ENCODE measurements at places on chromosomes 4 and X.

- no peak for DNase-seq
Observed at GRCh38 chrX:134443020-134443419, 16.9 kb upstream of the HPRT1 start.

DNA sequence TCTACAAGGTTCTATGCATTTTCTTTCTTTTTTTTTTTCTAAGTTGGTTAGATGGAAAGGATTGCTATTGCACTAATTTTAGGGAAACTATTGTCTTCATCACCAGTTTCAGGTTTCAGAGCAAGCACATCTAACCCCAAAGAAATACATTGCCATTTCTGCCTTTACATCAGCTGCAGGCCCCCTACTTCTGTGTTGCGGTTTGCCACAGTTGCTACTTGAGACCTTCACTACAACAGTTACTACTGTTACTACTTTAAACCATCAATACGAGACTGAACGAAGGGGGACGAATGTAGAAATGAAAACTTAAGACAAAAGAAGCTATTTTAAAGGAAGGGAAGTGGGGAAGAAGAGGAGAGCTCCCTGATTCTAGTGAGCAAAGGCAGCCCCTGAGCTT, 256.7 kb upstream of the LCORL start:
- no peak for DNase-seq

GRCh38 chr4:48688953-48689352, 91.1 kb downstream of the FRYL start:
- no peak for DNase-seq

DNA sequence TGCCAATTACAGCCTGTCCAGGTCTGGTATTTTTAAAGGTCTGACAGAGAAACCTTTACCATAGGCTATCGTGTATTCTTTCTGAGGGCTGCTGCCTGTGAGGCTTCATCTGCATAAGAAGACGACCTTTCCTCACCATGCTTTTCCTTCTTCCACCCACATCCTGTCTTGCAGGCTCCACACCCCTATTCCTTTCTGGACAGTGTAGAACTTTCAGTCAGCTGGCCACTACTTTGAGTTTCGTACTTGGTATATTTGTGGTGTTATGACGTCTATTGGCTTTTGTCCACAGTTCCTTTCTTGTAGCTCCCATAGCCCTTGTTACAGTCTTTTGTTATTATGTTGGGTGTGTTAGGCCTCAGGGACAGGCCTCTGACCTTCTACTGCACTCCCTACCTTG, 311.4 kb downstream of the RAPGEF2 start:
- DNase-seq = no peak
